NCI-H2029 (cell line): ENCODE measurements at places on chromosomes 6 and 20.

DNA sequence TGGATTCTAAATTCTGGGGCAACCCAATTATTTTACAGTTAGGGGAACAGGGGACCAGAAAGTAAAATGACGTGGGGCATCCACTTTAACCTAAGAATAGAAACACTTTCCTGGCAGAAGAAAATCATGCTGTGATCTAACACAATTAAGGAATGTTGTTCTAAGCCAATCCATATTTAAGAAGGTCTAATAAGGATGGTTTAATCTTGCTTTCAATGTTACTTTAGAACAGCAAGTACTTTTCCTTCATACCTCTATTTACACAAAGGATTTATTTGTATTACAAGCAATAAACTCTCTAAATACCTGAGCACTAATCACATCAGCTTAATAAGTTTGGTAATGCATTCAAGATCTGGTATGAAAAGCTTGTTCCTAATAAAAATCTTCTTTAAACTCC is 32.4 kb downstream of the SLC2A12 start:
- DNase-seq = no peak

DNA sequence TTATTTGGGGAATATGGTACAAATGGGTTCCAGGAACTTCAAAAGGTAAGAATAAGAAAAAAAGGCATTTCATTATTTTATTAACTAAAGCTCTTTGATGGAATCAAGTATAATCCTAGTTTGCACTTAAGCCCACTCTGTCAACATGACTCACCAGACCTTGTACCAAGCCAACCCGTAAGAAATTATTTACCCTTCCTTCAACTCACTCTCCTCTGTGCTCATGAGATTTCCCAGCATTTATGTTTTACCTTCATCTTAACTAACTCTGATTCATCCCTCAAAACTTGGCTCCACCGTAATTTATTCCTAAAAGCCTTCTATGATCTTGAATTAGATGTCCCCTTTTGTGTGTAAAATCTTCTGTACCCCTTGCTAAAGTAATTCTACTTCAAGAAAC is 308.7 kb downstream of the PKHD1 start:
- DNase-seq = no peak

DNA sequence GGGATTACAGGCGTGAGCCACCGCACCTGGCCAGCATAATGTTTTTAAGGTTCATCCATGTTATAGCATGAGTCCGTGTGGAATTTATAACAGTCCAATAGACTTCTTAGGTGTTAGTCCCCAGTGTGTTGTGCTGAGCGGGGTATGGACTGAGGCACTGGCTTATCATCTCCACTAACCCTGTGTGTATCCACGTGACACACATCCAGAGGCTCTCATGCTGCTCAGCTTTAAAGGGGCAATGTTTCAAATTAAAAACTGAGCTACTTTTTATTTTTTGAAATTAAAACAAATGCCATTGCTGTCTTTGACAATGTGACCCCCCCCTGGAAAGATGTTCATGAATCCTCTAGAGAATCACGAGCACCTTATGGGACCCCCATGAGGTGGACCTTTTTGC is 54.3 kb upstream of the TRERF1 start:
- DNase-seq = no peak

- DNase-seq = no peak
Measured at GRCh38 chr6:160996131-160996601, 4.6 kb downstream of the MAP3K4 start.

DNA sequence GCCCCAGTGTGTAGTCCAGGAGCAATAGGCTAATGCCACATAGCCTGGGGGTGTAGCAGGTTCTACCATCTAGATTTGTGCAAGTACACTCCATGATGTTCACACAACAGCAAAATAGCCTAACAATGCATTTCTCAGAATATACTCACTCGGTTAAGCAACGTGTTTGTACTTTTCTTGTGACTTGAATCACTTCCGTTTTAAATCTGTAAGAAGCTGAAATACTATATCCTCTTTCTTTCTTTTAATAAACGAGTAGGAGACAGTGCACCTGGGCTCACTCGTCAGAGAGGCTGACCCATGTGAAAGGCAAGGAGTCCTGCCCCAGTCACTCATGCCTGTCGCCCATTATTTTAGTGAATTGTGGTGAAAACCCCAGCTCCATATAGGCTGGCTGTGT is 201.6 kb downstream of the FOXA2 start:
- no peak for DNase-seq

DNA sequence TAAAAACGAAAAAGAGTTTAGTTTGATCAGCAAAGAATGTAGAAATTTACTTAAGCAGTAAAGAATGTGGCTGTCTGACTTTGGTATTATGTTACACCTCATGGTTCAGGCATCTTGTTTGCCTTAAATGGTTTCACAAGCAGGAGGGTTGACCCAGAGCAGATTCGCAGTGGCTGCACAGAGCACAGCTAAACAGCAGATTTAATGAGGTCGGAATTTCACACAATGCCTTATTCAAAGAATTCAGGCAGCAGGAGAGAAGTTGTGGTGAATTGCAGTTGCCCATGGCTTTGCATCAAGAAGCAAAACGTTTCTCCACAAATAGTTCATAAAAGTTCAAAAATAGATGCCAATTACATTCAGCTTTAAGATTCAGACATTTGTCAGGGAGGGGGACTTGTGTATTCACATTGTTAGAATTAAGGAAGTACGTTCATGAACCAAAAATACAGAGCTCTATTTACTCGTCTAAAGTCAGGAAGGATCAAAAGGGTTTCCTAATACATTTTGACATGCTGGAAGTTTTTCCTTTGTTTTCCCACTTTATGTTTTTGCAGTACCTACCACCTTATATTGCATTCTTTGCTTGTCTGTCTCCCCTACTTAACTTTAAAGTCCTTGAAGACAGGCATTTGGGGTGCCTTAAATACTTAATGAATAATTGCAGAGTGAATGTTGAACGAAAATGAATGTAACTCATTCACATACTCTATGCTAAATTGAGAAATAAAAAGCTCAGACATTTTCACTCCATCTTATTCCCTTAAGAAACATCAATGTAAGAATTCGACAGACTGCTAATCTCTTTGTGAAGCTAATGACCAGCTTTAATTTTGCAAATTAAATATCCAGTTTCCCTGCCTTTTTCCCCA is 1163.6 kb upstream of the CITED2 start:
- no peak for DNase-seq

DNA sequence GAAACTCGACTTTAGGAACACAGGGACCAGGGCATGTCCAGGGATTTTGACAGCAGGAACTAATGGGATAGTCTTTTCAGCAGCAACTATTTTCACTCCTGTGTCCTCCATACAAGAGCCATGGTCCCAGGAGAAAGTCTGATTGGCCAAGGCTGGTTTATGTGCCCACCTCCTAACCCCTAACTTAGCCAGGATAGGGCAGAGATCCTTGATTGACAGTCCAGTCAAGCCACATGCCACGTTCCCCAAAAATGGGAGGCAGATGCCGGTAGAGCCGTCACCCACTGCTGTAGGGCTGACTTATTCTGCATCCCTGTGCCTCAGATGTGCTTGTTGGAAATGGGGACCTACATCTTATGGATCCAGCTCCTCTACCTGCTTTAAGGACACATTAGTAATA is 22.3 kb downstream of the SLC2A10 start:
- no peak for DNase-seq

GRCh38 chr6:73395875-73396274 is 1.2 kb downstream of the DDX43 start:
- no peak for DNase-seq

- no peak for DNase-seq
Measured at GRCh38 chr20:64121586-64121985, 14.2 kb upstream of the NPBWR2 start.

GRCh38 chr6:157961153-157961831 is 20.4 kb upstream of the SYNJ2 start:
- no peak for DNase-seq

GRCh38 chr6:3776881-3777507 is 25.5 kb upstream of the PXDC1 start:
- DNase-seq = no peak

GRCh38 chr20:62550087-62550632 is 74.4 kb upstream of the GATA5 start:
- no peak for DNase-seq

DNA sequence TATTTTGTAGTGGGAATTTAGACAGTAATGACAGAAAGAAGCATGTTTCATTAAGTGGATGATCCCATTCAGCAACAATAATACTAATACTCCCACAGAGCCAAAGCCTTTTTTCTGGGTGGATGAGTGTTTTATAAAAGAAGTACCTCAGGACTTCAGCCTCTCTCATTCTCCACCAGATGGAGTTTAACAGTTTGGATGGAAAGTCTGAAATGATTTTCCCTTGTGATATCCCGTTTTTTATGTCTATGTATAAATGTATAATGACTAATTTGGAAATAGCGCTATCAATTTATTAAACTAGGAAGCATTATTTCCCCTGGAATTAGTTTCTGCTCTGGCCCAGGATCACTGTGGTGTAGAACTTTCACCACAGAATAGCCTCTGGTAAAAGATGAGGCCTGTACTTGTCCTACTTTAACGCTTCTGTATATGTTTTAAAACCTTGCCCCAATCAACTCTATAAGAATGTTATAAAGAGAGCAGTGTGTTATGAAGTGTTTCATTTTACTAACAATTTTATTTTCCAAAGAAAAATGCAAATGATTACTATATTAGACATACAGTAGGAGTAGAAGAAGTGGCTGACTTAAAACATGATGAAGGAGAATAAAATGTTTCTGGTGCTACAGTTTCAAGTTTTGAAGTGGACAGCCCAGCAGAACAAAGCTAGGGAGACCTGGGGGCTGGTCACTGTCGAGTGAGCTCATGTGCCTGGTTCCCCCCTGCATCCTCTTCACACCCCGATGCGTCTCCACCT is 135.6 kb downstream of the HIVEP1 start:
- no peak for DNase-seq

DNA sequence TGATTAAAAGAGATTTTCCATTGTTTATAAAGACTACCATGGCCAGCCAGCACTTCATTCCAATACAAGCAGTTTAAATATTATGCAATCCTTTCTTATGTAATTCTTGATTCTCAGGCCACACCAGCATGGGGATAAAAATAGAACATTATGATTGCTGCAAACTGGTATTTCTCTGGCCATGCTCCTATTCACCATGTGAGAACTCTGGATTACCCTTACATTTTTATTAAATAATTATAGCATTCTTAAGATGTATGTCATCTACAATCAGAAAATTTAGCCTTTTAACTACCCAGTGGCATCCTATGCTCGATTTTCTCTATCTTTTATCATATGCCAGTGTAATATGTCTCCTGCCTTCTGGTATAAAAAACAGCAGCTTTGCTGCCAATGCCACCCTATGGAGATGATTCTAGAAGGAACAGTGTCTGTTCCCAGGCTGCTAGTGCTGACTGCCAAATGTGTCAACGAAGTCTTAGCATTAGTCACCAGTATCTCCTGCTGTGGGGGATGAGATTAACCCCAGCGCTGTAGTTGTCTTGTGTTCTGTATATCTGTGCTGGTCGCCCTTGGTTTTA is 501.4 kb downstream of the BCKDHB start:
- DNase-seq = no peak

- peak; percentile 22 for DNase-seq
Measured at GRCh38 chr20:1266167-1266973, at the start of gene SNPH. Gene SNPH, plus strand, starts transcription at chr20:1266294. Its CDS starts 29,946 bp downstream, at chr20:1296240.

DNA sequence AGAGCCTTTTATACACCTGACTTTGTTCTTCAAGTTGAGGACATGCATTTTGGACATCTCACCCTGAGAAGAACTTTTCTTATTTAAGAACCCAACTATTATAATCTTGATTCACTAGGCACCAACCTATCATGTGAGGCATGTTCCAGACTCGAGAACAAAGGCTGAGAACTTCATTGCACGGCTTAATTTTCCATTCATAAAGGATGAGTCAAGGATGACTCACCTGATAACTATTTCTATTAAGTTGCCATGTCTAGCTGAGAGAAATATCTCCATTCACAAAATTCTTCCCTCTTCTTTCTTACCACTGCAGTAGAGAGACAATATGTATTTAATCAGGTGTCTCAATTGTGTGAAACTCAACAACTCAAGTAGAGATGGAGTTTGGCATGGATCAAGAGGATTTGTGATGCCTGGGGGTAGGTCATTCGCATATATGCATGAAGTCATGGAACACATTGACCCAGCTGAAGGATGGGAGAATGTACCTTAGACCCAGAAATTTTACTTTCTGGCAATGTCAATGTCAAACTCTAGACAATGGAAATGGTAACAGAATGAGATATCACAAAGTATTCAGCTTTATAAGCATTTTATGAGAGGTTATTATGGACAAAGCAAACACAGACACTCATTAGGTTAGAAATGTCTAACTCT is 208.7 kb upstream of the PRND start:
- no peak for DNase-seq

DNA sequence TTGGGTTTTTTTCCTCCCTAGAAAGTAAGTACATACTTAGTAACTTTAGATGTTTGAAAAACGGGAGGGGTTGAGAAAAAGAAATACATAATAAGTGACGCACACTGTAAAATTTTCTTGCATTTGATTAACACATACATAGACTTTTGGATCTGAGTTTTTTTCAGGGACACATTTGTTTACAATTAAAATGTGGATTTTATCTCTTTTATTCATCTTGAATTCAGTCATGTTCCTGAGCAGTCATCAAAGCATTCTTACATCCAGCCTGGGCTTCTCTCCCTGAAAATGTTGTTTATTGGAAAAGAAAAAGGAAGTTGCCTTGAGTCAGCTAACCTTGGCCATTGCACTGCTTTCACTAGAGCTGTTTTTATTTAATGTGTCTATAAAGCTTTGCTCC is 8.7 kb upstream of the RPP40 start:
- DNase-seq = no peak

GRCh38 chr6:121609281-121609680 is 173.8 kb downstream of the GJA1 start:
- no peak for DNase-seq

DNA sequence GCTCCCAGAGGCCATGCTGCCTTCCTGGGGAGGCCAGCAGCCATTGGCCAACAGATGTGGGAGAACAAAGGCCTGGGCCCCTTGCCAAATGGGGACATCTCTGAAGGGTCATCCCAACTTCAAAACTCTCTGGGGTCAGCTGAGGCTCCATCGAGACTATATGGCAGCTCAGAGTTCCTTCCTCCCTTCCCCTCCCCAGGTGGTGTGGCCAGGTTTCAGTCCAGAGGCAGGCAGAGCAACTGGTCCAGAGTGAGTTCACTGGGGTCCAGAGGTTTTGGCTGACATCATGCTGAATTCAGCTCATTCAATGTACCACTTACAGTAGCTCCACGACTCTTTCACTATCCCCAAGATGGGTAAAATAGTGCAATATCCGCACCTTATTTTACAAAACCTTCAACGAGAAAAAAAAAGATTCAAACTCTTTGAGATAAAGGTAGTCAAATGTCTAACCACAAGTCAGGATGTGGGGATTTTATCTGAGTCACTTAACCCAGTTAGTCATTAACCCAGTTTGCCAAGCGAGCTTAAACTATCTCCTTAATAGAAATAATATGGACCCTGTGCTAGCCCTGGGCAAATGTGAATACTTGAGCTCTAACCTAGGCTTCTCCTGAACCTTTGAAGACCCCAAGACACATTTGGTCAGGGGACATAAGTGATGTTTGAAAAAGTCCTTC is 108.4 kb upstream of the PLEKHG1 start:
- no peak for DNase-seq
